ENCODE measurements at places on chromosomes 7 and 10. TPM values are rescaled to one million over a fixed set of nuclear protein-coding genes. Genes with fewer than 3 reads are reported as not detected.

ITPRID1 gene
- total RNA-seq = not detected

DRGX gene
- not detected for total RNA-seq

INTS1 gene
- total RNA-seq = 52.8 TPM

PRLHR gene
- not detected for total RNA-seq

HOXA13 gene
- not detected for total RNA-seq

LRRC4 gene
- total RNA-seq = under 0.01 TPM

CALML3 gene
- not detected for total RNA-seq

OR9A2 gene
- not detected for total RNA-seq

CPXM2 gene
- 2.1 TPM for total RNA-seq

ZNF487 gene
- 1.1 TPM for total RNA-seq

SAMD8 gene
- total RNA-seq = 23.2 TPM

GPR15LG gene
- not detected for total RNA-seq

FXYD4 gene
- not detected for total RNA-seq

KLF14 gene
- total RNA-seq = not detected

KCNIP2 gene
- total RNA-seq = 0.54 TPM

TLX1 gene
- total RNA-seq = not detected

HMX3 gene
- total RNA-seq = not detected

UPK3B gene
- total RNA-seq = not detected

NKX1-2 gene
- total RNA-seq = not detected

GALNT17 gene
- total RNA-seq = not detected

GIMAP1 gene
- 0.81 TPM for total RNA-seq

GRID1 gene
- not detected for total RNA-seq

IFIT1B gene
- not detected for total RNA-seq

LLCFC1 gene
- not detected for total RNA-seq

ADRB1 gene
- not detected for total RNA-seq

VIPR2 gene
- total RNA-seq = not detected
